Stimulated activated CD8-positive, alpha-beta memory T cell treated with anti-CD3 and anti-CD28 coated beads, Interleukin-4, amount 100 ng/mL, for 4 hours (primary cell): ENCODE measurements at places on chromosomes 6 and 20.

GRCh38 chr6:135311446-135312200, 130.5 kb downstream of the MYB start:
- DNase-seq: no peak

DNA sequence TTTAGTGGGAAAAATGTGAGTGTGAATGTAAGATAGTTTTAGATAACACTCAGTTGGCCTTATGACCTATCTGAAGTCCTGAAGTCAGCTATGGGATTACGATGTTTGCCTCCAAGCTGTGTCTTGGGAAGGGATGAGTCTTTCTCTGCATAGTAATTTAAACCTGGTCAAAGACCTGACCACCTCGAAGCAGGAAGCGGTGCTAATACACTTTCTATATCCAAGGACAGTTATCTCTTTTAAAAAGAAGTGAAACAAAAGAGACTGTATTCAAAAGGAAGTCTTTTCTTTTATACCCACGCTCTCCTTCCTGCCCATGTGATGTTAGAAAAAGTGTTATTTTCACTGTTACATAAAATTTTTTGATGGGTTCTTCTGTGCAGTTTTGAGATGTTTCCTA, 94.9 kb downstream of the JARID2 start:
- no peak for DNase-seq

GRCh38 chr20:52972965-52973819, 1.0 kb downstream of the TSHZ2 start:
- DNase-seq: no peak

DNA sequence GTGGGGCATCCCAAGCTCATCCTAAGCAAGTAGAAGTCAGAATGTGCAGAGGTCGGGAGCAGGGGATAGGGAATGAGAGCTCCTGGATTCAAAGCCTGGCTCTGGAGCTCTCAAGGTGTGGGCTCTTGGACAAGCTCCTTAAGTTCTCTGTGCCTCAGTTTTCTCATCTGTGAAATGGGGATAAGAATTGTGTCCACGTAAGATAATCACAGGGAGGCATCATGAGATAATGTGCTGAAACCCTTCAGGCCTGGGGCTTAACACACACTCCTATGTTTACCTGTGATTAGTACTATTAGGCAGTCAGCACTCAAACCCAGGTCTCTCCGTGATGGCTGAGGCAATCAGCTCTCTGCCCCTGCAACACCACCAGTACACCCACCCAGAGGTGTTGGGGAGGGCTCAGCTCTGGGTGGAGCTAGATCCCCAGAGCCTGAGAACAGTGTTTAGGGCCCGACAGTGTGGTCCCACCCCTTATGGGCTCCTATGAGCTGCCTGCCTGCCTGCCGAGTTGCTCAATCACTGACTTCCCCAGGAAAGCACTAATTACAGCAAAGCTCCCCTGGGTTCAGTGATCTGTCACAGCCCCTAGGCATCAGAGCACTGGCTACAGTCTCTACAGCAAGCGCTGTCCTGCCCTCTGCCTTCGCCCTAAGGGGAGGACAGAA, 6.3 kb upstream of the SIRPA start:
- no peak for DNase-seq

DNA sequence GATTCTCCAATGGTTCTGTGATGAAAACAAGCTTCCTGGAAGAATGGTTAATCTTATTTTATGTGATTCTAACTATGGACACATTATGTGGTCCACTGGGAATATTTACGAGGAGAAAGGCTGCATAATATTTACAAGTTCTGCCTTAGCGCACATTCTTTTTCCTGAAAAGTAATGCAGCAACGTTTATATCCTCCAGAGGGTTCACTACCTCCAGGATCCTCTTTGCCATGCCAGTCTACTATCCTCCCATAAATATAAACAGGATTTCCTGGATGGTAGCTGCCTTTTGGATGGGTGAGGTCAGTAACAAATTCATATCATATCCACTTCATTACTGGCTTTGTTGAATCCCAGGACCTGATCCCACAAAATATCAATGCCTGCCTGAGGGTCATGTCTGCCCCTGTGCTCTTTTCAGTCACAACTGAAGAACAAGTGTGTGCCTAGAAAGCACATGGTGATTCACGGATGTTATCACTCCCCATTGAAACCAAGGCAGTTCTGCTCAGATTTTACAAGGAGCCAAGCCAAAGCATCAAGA, 30.4 kb downstream of the ADGRF5 start:
- DNase-seq: no peak

DNA sequence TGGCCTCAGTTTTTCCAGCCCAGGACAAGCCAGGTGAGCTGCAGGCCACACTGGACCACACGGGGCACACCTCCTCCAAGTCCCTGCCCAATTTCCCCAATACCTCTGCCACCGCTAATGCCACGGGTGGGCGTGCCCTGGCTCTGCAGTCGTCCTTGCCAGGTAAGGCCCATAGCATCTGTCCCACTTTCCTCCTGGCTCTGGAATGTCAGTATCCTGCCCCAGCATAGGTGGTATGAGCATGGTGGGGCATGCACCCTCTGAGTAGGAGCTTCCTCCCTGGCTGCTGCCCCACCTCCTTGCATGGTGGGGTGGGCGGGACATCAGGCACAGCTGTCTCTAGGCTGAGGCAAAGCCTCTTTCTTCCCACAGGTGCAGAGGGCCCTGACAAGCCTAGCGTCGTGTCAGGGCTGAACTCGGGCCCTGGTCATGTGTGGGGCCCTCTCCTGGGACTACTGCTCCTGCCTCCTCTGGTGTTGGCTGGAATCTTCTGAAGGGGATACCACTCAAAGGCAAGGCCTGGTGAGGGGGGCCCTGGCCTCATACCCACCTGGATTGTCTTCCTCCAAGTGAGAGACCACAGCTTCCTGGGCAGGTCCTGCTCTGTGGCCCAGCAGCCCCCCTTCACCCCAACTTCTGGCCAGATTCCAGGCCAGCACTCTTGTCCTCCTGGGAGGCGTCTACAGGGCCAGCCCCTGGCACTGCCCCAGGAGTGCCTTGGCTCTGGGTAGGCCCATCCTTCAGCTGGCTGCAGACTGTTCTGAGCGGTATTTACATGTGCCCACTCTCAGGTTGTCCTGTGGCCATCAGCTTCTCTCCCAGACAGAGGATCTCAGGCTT, 9.1 kb downstream of the PI16 start:
- DNase-seq: no peak

- DNase-seq: no peak
These were observed 7.6 kb upstream of the CLDN20 start for GRCh38 chr6:155256122-155256795.

DNA sequence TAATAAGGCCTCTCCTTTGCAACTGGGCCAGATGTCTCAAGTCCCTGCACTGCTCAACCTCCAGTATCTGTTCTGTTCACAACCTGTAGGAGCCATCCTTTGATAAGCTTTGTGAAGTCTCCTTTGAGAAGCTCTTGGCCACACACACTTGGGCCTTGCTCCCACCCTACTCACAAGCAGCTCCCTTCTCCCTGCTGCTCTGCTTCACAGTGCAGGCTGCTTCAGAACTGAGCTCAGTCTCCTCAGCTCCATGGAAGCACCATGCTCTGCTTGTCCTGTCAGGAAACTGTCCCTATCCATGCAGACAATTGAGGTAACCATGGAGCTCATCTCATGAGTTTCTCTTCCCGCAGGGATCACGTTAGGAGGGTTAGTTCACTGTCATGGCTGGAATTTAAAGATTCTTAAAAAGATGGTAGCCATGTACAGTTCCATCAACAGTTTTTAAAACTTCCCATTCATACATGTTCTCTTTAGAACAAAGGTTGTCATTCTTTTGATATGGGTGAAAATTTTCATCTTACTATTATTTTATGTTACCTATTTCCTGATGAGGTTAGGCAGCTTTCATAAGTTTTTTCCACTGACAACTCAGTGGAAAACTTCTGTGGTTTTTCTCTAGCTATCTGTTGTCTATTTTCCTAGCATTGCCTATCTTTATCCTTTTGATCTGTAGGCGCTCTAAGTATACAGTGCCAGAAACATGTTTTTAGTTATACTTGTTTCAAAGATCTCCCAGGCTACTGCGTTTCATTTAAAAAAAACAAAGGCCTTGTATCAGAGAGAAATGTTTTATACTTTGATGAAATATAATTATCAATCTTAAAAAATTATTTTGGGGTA, 62.6 kb downstream of the AK9 start:
- DNase-seq: no peak

GRCh38 chr20:20712004-20712473, 405 bp downstream of the RALGAPA2 start:
- no peak for DNase-seq

- DNase-seq: no peak
These were observed 1368.8 kb upstream of the ADGRB3 start for GRCh38 chr6:67265996-67266921.

GRCh38 chr20:36093025-36093803, 61.3 kb upstream of the EPB41L1 start:
- DNase-seq: no peak

- DNase-seq: no peak
These were observed 125.4 kb downstream of the HIVEP1 start for GRCh38 chr6:12137480-12137879.

DNA sequence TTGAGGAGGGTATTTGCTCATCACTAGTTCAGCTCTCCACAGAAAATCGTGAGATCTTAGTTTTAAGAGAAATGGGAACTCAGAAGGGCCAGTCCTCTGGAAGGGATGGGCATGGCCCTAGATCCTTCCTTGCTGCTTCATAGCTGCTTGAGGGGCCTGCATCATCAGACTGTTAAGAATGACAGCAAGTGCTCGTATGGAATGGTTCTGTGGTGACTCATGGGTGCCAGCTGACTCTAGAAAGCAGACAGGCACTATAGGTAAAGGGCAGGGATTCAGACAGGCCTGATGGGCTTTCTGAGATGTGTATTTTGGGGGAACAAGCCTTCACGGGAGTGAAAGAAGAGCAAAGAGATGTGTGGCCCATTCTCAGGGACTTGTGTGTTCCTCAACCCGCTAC, 90.8 kb downstream of the MYLK4 start:
- DNase-seq: no peak

GRCh38 chr6:28634411-28634760, 108.7 kb downstream of the GPX5 start:
- no peak for DNase-seq

GRCh38 chr20:36847009-36847709, 28.8 kb upstream of the TLDC2 start:
- no peak for DNase-seq

- DNase-seq: no peak
These were observed 95.8 kb downstream of the PERP start for GRCh38 chr6:138011413-138011812.

- DNase-seq: no peak
These were observed 9.8 kb downstream of the LYRM4 start for GRCh38 chr6:5250911-5251310.

- no peak for DNase-seq
These were observed 28.1 kb downstream of the HM13 start for GRCh38 chr20:31542201-31542842.

DNA sequence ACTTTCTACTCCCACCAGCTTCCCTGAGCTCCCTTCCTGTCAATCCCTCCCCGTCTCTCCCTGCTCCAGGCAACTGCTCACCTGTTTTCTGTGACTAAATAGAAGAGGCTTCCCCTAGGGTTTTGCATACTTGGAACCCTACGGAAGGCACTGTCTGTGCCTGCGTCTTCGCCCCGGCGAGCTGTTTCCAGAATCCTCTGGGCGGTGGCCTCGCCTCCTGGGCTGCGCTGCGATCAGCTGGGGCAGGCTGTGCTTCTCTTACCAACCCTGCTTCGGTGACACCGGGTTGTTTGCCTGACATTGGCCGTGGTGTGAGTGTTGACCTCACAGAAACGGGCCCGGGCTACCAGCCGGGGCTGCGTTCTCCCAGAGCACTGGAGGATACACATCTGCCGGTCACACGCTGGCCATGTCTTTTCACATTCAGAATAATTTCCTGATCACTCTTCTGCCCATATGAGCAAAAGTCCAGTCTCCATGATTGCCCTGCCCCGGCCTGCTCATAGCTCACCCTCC, 29.4 kb upstream of the CCR6 start:
- DNase-seq: no peak

DNA sequence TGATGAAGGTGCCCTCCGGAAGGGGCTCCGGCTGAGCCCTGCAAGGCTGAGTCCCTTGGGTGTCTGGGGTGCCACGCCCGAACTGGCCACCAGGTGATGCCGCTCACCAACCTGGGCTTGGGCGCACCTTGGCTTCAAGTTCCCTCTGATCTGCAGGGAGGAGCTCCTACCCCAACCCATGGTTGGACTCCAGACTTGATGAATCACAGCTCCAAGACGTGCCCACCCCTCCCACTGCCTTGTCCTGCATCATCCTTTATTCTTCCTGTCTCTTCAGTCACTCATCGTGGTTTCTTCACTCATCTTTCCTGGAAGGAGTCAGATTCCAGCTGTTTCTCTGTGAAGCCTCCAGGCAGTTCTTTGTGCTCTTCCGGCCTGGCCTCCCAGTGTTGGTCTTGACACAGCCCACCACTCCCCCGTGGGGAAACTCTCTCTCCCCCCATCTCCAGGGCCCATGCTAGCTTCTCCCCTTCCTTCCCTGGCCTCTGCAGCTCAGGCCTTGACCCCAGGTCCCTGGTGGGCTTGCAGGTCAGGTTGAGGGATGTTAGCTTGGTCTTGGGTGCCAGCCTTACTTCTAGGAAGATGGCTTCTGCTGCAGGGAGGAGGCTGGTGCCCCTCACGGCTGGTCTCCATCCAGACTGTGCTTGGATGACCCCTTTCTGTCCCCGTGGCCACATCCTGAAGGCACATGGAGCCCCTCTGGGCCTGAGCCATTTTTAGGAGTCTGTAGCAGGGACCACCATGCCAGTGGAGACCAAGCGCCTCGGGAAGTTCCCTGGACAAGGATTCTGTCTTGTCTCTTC, 2.6 kb upstream of the ZBP1 start:
- no peak for DNase-seq

- DNase-seq: no peak
These were observed 82.5 kb downstream of the PREX1 start for GRCh38 chr20:48745330-48745729.

DNA sequence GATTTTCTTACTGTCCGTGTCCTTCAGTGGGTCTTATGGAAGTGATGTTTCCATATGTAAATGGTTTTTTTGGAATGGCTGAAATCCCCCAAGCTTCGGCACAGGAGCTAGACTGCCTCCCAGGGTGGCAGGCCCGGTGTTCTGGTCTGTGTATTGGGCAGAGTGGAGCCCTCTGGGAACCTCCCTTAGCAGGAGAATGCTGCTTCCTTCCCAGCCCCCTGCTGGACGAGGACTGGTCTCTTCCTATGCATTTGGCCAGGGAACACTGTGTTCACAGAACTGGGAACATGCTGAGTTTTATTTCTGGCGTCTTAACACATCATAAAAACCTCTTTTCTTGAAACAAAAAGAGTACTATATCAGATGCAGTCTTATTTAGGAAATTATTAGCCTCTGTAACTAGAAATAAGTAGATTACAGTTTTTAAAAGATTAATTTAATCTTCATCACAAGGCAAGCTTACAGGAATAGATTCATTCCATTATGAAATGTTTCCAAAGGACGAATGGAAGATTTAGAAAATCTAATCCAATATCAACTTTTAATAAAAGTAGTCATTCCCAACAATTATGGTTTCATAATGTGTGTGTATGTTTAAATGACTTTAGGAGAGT, 56.6 kb downstream of the SYTL3 start:
- no peak for DNase-seq

GRCh38 chr6:134707342-134708031, 242.4 kb downstream of the ALDH8A1 start:
- DNase-seq: no peak

GRCh38 chr6:13427801-13428582, 59.4 kb downstream of the GFOD1 start:
- peak; percentile 51 for DNase-seq
